Dermis blood vessel endothelial cell (primary cell): ENCODE measurements at places on chromosomes 5 and 9. TPM values are rescaled to one million over a fixed set of nuclear protein-coding genes. Genes with fewer than 3 reads are reported as not detected.

NCS1 gene
- total RNA-seq, result 8.2 and 12.3 TPM in 2 replicates

NDST1 gene
- 68.1 and 99.5 TPM in 2 replicates for total RNA-seq

SURF4 gene
- total RNA-seq, result 370 and 397 TPM in 2 replicates

NKD2 gene
- 0.17 and 0.56 TPM in 2 replicates for total RNA-seq

ACOT12 gene
- total RNA-seq, result 0.37 TPM in 1 of 2 replicates, not detected in the other

LRRC19 gene
- not detected in 2 replicates for total RNA-seq

SEMA5A gene
- total RNA-seq, result 0.14 and 0.17 TPM in 2 replicates

BNIP1 gene
- total RNA-seq, result 13.9 and 19.7 TPM in 2 replicates

HDHD3 gene
- total RNA-seq, result 5.6 and 8.3 TPM in 2 replicates

ADAMTS2 gene
- 0.42 and 2.4 TPM in 2 replicates for total RNA-seq

SPATA31E1 gene
- not detected in 2 replicates for total RNA-seq

SPINK4 gene
- not detected in 2 replicates for total RNA-seq

PCDHGA3 gene
- total RNA-seq, result 0.70 and 1.2 TPM in 2 replicates

SOHLH1 gene
- total RNA-seq, result 0.05 TPM in 1 of 2 replicates, not detected in the other

LCN9 gene
- not detected in 2 replicates for total RNA-seq

CA9 gene
- not detected in 2 replicates for total RNA-seq

OTP gene
- not detected in 2 replicates for total RNA-seq

RANBP3L gene
- under 0.01 TPM in 1 of 2 replicates, not detected in the other for total RNA-seq

ZNF454 gene
- 0.47 and 1.0 TPM in 2 replicates for total RNA-seq
